Urinary bladder (tissue), 4 donors: ENCODE measurements at places on chromosomes 2 and 18. TPM values are rescaled to one million over a fixed set of nuclear protein-coding genes. Genes with fewer than 3 reads are reported as not detected.

DNA sequence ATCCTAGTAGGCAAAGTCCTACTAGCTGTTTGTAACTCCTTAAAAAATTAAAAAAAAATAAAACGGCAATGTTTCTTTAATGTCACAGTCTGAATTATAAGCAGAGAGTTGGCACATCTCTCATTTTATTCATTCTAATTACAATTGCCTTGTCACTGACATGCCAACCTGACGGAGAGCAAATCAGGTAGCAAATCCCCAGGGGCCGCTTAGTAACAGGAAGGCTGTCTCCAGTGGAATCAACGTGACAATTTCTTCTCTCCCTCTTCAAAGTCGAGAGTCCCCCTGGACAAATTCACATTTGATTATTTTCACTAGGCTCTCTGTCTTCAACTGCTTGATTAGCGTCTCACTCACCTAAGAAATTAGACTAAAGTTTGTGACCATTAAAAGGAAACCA, 1598.9 kb upstream of the PIK3C3 start:
- DNase-seq, result no peak

DNA sequence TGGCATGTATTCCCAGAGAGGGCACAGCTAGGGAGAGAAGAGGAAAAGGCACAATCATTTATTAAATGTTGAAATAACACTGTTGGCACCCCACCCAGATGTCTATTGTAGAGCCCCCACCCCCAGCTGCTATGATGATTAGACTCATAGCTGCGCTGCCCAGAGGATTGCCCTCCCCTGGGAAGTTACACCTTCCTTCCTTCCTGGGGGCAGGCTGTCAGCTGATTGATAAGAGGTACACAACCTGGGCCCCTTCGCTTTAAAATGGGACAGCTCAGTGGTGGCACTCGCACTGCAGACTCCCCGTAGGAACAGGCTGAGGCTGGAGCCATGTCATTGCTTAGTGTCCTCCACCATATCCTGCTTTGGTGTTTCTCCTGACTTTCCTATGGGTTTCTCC, 18.1 kb downstream of the TEX51 start:
- DNase-seq, result no peak

GRCh38 chr2:118968042-118968441, 26.0 kb downstream of the MARCO start:
- no peak for DNase-seq

DNA sequence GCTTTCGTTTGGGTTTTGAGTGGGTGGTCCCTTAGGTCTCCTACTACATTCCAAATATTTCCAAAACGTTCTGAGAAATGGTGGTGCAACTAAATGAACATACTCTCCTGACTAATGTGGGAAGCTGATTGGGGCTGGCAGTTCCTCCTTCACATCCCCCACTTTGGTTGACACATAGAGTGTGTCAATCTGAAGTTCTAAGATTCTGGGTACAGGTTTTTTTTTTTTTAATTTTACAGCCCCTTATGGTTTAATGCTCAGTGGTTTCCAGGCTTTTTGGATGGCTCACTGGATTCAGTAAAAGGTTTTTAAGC, 58.4 kb upstream of the ITGB6 start:
- no peak for DNase-seq

- DNase-seq, result no peak
These were observed 43.0 kb upstream of the MSTN start for GRCh38 chr2:190105554-190105953.

The EFHD1 gene
- 1.4 TPM for total RNA-seq

The PLGLB2 gene
- 3.9 TPM for total RNA-seq
